ENCODE measurements at places on chromosomes 1 and 21.

GRCh38 chr1:237983496-237983895 lies 92.8 kb upstream of the ZP4 start:
- no peak for DNase-seq

GRCh38 chr1:245153552-245154428 lies 995 bp upstream of the KIF26B start:
- no peak for DNase-seq

DNA sequence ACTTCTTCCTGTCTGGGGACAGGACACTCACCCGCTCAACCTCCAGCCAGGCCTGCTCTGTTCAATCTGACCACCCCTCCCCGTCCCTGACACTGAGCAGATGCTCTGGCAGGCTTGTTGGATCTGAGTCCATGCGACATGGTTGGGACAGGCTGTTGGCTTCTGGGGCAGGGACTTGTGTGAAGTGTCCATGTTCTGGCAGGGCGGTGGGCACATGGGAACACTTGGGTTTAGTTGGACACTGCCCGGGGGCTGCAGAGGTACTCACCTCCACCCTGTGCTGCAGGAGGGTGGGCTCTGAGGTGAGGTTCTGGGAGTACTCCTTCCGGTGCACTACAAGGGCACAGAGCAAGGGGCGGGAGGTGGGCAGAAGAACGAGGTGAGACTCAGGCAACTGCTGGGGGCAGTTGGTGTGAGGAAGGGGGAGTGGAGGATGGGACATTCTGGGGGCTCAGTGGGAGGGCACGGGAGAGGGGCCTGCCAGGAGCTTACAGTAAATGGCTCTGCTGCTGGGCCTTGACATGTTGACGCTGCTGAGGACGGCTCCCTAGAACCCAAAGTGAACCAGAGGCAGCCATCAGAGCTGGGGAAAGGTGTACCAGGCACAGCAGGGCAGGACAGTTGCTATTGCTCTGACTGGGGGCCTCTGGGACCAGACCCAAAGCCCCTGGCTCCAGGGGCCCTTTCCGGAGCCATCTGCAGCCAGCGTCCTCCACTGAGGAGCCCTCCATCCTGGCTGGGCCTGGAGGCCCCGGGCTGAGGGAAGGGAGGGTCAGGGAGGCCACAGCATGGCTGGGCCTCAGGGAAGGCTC lies 2.3 kb downstream of the EPS8L3 start:
- no peak for DNase-seq

DNA sequence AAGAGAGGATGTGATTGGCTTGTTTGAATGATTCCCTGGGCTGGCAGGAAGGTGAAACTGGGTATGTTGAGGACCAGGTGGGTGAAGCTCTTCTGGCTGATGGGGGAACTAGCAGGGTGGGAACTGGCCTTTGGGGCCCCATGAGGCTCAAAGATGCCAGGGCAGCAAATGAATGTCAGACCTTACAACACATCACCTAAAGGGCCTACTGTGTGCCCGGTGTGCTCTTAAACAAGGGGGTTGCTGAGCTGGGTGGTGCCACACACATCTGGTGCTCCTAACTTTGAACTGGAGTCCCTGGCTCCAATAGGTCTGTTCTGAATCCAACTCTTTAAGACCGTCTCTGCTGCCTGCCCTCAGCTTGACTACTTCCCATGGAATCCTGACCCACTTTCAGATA lies 21.3 kb upstream of the HTR1D start:
- no peak for DNase-seq

GRCh38 chr1:211951856-211952255 lies 83.5 kb downstream of the INTS7 start:
- DNase-seq = no peak

Measured in NCI-H187 treated with DMSO at 0.1 percent for 48 hours (cell line).